ENCODE measurements at places on chromosomes 1 and 21.
A peak's percentile ranks its signal among the peaks of the same experiment; 100 is the strongest.

GRCh38 chr1:230117694-230118093 is 50.7 kb downstream of the GALNT2 start:
- no peak for DNase-seq

GRCh38 chr1:40684669-40685068 is 6.8 kb upstream of the NFYC start:
- DNase-seq, result no peak

DNA sequence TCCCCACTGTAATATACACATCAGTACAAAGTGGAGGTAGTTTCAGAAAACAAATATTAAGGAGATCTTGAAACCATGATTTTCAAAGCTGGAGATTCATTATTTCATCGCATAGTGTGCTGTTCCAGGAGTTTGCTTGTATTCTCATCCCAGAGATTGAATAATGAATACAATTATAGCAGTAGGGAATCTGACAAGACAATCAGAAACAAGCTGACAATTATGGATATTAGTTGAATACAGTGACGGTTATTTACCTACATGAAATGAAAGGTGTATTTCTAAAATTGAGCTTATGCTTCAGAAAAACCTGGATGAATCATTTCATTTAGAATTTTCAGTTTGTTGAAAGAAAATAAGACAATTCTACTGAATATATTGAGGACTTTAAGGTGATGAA is 2119.0 kb downstream of the MRPL39 start:
- DNase-seq, result no peak

DNA sequence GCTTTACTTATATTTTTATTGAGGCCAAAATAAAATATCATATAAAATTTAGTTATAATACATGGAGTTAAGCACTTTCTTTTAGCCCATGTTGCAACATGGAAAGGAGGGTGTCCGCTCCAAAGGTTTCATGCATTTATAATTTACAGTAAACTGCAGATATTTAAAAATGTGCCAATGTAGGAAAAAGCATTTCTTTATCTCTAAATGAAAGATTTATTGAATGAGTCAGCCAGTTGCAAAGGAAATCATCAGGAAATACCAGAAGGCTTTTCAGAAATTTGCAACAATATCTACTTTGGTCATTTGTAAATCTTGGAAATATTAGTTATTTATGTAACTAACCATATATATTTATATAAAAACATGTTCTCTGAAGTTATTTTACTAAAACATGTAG is 12.1 kb downstream of the ATP6V1G3 start:
- no peak for DNase-seq

GRCh38 chr1:16385659-16386453 is 18.8 kb downstream of the SZRD1 start:
- no peak for DNase-seq

- DNase-seq, result no peak
Observed at GRCh38 chr1:107687849-107688753, 276.9 kb downstream of the VAV3 start.

DNA sequence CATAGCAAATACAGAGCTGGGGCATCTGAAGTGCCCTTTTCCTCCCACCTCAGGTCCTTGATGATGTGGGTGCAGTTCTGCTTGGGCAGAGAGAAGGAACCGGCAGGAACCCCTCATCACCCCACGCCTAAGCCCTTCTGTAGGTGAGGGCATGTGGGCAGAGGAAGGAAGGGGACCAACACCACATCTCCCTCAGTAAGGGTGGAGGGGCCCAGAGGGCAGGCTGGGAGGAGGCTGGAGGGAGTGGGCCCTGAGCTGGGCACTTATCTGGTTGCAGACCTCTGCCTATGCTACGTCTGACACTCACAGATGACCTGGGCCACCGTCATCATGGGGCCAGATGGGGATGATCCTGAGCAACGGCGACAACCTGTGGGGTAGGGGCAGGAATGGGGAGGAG is 11.0 kb downstream of the ZNF687 start:
- DNase-seq, result no peak

DNA sequence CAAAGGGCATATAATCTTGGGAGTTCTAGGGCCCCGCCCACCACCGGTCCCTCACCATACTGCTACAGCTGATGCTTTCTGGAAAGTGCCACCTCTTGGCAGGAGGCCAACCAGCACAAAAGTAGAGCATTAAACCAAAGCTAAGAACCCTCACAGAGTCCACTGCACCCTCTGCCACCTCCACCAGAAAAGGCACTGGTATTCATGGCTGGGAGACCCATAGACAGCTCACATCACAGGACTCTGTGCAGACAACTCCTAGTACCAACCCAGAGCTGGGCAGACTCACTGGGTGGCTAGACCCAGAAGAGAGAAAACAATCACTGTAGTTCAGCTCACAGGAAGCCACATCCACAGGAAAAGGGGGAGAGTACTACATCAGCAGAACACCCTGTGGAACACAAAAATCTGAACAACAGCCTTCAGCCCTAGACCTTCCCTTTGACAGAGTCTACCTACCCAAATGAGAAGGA is 10.8 kb downstream of the THEM4 start:
- DNase-seq, result peak; percentile 37

DNA sequence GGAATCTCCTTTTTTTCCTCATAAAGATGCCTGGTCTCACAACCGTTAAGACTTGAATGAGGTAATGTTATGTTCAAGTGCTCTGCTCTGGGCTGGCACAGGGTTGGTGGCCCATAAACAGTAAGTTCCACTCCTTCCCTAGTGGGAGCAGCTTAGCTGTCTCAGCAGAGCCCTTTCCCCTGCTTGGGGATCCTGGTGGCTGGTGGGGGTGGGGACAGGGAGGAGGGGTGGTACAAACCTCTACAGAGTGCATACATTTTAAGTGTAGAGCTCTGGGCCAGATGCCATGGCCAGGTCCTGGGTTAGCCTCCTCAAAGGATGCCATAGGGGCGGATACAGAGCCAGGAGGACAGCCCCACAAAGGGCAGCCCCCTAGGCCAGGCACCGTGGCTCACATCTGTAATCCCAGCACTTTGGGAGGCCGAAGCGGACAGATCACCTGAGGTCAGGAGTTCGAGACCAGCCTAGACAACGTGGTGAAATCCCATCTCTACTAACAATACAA is 20.7 kb upstream of the PADI1 start:
- no peak for DNase-seq

- DNase-seq, result no peak
Observed at GRCh38 chr1:110403805-110404204, 3.7 kb downstream of the LAMTOR5 start.

- no peak for DNase-seq
Observed at GRCh38 chr1:32031578-32032274, 18.1 kb downstream of the KHDRBS1 start.

GRCh38 chr1:232880354-232880753 is 70.1 kb upstream of the NTPCR start:
- DNase-seq, result no peak

- DNase-seq, result peak; percentile 26
Observed at GRCh38 chr1:28518745-28519341, 13.0 kb downstream of the RCC1 start.

DNA sequence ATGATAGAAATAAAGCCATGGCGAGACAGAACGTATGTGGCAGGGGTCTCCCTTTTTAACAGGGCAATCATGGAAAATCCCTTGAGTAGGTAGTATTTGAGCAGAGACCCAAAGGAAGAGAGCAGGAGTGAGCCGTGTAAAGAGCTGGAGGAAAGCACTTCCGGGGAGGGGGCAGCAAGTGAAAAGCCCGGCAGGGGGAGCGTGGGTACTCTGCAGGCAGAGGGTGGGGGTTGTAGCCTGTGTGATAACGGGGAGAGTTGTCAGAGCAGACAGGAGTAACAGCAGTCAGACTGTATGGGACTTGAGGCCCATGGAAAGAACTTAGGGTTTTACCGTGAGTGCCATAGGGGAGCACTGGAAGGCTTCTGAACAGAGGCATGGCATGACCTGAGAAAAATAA is 51.1 kb upstream of the LDLRAP1 start:
- DNase-seq, result no peak

DNA sequence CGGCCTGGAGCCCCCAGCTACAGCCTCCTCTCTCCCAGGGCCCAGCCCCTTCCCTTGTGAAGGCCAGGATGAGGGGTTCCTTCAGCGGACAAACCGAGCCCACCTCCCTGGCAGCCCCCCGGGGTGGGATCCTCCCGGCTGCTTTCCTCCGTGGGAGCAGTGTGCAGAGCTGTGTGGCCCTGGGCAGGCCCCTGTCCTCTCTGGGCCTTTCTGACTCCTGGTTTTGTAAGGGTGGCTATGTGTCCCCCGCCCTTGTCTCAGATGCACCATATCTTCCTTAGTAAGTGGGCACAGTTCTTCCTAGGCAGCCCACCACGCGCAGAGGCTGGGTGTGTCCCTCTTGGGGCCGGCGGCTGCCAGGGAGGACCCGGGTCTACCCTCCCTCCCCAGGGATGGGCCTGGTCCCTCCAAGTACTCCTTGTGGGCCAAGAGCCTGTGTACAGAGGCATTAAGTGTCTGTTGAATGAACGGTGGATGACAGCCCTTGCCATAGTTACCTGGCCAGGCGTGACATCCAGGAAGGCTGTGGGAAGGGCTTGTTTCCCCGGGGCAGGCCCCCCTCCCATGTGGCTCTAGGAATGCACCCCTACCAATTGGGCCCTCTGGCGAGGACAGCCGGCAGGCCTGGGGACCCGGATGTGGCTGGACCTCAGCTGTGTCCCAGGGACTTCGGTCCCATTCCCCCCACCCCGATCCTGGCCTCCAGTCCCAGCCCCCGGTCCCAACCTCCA is 3.8 kb downstream of the SMIM1 start:
- DNase-seq, result no peak

DNA sequence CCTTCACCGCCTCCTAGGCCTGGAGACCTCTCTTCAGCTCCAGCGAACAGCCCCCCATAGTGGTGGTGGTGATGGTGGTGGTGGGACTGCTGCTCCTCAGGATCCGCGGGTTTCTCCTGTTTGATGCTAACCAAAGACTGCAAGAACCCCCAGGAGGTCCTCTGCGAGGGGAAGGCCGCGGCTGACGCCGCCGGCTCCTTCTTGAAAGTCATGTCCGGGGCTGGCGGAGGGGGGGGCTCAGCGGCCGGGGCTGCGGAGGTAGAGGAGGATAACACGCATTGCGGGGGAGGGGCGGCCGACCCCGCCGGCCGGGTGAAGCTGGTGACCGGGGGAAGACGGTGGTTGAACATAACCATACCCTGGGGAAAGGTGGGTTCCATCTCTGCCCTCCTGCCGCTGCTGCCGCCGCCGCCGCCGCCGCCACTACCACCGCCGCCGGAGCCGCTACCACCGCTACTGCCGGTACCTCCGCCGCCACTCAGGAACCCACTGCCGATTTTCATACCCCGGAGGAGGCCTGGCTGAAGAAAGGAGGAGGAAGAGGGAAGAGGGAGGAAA is 554 bp downstream of the ZNF281 start:
- DNase-seq, result peak; percentile 52
